ENCODE measurements at places on chromosomes 12 and 14.

DNA sequence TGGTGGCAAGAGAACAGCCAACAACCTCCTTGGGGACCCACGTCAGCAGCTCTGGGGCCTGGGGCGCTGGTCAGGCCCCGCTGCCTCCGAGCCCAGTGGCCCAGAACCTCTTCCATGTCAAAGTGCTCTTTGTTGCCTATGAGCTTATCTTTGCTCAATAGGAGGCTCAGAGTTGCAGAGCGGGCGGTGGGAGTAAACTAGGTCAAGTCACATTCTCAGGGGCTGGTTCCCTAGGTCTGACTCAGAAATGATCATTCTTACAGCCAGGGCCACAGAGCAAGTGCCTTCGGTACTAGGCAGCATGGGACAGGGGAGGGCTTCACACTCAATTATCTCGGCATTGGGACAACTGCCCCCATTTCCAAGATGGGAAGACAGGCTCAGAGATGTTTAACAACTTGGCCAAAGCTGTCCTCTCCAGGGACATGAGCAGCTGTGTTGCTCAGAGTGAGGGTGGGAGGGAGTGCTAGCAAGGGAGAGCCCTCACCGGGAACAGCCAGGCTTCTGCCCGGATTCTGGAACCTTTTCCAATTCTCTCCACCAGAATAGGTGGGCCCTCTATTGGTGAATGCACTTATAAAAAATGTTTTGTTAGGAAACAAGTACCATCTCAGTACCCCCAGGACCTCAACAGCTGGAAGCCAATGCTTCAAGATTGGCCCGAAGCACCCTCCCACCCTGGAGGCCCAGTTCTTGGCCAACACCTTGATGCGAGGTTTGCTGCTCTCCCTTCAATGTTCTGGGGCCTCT, 11.9 kb downstream of the SLC25A29 start:
- peak; percentile 53 for DNase-seq

GRCh38 chr14:22179190-22179589, 409.8 kb downstream of the DAD1 start:
- no peak for DNase-seq

DNA sequence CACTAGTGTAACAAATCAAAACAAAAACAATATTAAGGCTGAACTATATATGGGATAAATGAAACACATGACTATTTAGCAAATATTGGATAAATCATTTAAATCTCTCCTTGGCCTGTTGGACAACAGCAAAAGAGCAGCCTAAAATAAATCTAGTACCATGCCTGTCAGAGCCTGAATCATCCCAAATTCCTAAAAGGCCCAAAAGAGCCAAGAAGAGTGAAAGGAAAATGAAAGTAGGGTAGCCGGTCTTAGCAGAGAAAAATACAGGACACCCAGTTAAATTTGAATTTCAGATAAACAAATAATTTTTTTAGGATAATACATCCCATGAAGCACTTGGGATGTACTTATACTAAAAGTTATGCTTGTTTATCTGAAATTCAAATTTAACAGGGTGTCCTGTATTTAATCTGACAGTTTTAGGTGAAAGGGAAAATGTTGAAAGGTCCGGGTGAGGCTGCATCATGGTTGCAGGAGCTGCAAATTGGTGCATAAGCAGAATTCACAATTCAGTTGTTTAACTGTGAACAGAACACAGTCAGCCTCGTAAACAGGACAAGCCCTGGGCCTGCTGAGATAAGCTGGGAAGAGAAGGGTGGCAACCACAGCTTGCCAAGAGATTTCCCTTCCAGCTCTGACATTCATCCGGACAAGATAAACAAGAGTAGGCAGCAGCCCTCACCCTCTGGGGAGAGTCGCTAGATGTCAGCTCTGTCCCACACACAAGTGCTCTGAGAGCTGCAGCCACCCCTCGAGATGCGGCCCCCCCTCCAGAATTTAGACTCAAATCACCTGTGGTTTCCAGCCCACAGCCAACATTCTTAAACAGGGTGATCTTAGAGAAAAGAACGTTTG, 30.3 kb downstream of the DMAC2L start:
- peak; percentile 66 for DNase-seq

- no peak for DNase-seq
Measured at GRCh38 chr14:102297436-102298170, 7.4 kb downstream of the MOK start.

DNA sequence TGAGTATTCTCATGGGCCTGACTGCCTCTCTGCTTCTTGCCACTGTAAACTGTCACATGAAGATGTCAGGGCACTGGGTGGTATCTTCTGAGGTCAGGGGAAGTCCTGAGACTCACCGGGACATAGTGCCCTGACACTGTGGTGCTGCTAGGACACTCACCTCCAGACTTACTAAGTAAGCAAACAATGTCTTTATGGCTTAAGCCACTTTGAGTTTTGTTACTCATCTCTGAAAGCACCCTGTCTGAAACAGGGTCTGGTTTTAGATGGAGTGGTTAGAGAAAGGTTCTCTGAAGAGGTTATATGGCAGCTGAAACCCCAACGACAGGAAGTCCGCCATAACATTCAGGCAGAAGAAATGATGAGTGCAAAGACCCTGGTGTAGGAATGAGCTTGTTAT, 22.7 kb downstream of the GPR19 start:
- no peak for DNase-seq

DNA sequence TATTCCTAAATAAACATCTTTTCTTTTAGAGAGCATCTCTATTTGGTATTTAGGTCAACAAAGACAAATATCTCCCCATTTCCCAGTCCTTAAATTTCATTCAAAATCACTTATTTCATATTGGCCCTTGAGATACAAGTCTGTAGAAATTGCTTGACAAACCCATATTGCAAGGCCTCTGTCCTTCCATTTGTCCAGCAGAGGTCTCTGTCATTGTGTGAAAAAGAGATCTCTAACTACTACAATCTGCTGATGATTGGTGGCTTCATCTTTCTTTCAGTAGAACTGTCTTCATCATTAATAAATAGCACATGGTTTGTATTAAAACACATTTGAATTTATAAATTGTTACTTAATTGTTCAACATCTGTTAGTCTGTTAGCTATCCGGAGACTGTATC, 252.6 kb downstream of the ACSS3 start:
- DNase-seq, result no peak

GRCh38 chr12:95884998-95885397, 26.2 kb downstream of the SNRPF start:
- DNase-seq, result no peak

- DNase-seq, result no peak
Measured at GRCh38 chr14:101030586-101030985, 127.1 kb upstream of the RTL1 start.

- DNase-seq, result no peak
Measured at GRCh38 chr14:99566009-99566389, 38.0 kb downstream of the CCDC85C start.

DNA sequence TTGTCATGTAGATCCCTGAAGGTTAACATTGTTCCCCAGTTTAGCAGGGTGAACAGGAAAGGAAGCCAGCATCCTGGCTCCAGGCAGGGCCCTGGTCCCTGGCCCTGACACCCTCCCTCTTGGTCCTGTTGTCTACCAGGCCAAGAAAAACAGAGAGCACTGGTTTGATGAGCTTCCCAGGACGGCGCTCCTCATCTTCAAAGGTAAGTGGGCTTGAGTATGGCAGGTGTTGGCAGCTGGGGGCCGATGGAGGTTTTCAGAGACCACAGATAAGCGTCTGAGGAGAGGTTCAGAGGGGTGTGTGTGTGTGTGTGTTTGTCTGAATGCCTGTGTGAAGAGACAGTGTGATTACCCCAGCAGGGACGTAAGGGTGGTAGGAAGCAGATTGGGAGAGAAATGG, 56.3 kb downstream of the SLC8B1 start:
- DNase-seq, result no peak

GRCh38 chr12:104718304-104718929, 239.7 kb downstream of the SLC41A2 start:
- DNase-seq, result no peak

- peak; percentile 84 for DNase-seq
Measured at GRCh38 chr12:48183091-48183875, at the start of gene CCDC184. Gene CCDC184 (plus strand): TSS chr12:48183644. CDS start chr12:48184123, 479 bp downstream.

- DNase-seq, result no peak
Measured at GRCh38 chr14:79279645-79280597, 931.4 kb downstream of the DIO2 start.

DNA sequence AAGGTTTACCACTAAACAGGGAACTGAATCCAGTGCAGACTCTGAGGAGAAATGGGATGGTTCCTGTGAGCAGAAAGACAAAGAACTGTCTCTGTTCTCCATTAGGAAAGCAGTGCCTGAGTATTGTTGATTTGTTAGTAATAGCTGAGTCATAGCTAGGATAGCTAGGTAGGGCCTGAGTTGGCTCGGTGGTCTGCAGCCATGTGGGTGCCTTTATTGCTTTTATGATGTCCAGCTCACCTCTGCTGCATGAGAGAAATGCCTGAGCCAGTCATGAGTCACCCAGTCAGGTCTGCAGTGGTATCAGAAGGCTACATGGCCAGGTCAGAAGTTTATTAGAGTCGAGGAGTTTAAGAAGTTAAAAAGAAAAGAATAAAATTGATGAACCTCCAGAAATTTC, 24.2 kb downstream of the TRHDE start:
- DNase-seq, result no peak

GRCh38 chr12:118827047-118827446, 154.3 kb upstream of the SRRM4 start:
- no peak for DNase-seq

DNA sequence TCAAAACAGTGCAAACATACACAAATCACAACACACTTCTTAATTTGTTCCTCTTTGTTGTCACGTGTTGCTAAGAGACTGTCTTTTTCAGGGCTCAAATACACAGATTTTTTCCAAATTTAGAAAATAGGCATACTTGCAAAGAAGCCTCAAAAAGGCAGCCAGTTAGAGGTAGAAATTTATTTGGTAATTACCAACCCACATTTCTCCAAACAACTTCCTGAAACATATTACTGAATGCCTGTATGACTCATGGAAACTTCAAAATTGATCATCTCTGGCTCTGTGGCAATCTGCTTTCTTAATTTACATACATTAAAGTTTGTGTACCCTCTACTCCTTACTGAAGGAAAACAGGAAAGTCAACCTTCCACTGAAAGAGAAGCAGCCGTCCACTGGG, 36.4 kb downstream of the PPM1H start:
- peak; percentile 37 for DNase-seq

DNA sequence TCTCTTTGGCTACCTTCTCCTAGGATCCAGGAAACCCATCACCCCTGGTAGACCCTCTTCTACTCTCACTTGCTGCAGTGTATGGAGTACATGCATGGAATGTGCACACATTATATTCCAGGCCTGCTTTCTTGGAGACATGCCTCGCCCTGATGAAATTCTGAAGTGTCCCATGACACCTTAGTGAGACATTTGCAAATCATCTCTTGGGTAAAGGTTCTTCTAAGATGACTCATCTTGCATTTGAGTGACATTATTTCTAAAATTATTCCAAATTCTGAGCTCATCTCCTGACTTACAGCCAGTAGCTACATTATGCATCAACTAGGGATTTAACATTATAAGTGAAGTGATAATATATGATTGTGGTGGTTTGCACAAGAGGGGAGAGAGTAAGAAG, 49.8 kb downstream of the SDR9C7 start:
- DNase-seq, result peak; percentile 59

GRCh38 chr12:126897102-126897501, 1369.9 kb upstream of the TMEM132C start:
- DNase-seq, result no peak

DNA sequence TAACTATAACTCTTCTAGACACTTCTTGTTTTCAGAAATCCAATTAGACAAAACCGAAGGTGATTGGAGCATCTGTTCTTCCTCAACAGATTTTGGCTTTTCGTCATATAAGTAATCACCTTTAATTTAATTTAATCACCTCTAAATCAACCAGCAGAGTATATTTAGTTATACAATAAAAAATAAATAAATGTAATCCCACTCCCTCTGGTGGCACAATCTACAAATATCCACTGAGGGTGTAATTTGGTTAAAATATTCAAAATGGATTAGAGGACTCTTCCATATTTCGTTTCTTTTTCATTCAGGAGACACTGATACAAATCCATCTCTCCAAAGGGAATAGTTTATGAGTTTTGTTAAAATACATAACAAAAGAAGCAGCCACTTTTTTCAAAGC, 18.3 kb upstream of the SLC35F4 start:
- DNase-seq, result no peak

DNA sequence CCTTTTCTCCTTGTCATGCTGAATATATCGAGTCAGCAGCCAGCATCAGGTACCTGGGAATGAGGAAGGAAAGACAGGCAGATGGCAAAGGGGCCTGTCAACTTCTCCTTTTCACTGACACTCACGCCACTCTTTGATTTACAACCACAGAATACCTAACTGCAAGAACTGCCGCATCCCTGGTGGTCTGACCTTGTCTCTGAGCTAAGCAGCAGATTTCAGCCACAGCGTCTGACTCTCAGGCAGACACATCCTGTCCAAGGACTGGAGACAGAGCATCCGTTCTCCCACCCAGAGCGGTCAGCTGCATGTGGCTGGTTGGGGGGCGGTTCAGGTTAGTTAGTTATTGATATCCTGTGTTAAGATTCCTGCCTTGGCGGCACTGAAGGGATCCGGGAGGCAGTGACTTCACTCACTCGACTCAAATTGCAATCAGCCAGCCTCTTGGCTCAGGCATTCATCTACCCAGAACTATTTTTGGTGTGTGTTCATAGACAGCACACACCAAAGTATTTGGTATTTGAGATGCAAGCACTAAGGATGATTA, 11.2 kb upstream of the MAP1LC3B2 start:
- peak; percentile 33 for DNase-seq

DNA sequence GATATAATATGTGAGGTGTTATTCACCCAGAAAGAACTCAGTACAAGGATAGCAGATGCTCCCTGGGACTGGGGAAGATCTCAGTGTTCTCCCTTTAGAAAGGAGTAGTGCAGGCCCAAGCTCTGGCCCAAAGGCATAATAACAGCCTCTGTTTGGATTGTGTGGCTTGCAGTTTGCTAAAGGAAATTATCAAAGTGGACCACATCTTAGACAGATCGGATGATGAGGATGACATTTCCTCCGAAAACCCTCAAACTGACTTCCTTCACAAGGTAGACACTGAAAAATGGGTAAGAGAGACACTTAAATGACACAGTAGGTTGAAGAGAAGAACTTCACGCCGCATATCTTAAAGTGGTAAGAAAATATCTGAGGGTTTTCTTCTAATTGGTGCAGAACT, 26.1 kb downstream of the SMCO2 start:
- DNase-seq, result no peak

DNA sequence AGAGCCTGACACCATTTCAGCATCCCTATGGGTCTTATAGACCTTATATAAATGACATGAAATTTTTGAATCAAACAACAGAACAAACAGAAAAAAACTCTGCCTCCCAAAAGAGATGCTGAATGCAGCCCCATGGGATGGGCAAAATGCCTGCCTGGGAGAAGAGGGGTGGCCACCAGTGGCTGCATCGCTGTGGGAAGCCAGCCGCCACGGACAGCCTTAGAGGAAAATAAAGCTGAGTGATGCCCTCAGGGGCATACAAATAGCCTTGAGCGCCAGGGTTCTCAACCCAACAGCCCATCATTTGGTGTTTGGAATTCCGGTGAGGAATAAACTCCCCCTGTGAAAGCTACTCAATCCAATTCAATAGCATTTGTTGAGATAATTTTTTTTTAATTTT, 22.9 kb downstream of the SYNE3 start:
- no peak for DNase-seq

GRCh38 chr14:86357876-86358275, 827.9 kb downstream of the FLRT2 start:
- no peak for DNase-seq

Measured in cardiac fibroblast (primary cell).